Nephron progenitor cell (in vitro differentiated cells): ENCODE measurements at places on chromosomes 6 and 20.
A peak's percentile ranks its signal among the peaks of the same experiment; 100 is the strongest.

DNA sequence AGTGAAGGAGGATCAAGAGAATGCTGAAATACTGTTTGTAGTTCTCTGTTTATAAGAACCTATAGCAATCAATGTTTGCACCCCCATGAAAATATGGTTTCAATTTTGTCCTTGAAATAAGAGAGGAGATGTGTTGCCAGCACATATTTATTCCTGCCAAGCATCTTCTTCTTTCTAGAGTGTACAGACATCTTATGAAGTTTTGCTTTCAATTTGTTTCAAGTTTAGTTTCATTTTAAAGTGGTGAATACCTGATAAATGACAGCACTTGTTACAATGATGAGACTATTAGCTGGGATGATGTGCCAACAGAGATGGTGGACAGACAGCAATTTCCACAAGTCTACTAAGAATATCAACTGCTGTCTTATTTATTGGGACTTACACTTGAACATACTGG is 39.2 kb upstream of the CENPW start:
- no peak for DNase-seq

DNA sequence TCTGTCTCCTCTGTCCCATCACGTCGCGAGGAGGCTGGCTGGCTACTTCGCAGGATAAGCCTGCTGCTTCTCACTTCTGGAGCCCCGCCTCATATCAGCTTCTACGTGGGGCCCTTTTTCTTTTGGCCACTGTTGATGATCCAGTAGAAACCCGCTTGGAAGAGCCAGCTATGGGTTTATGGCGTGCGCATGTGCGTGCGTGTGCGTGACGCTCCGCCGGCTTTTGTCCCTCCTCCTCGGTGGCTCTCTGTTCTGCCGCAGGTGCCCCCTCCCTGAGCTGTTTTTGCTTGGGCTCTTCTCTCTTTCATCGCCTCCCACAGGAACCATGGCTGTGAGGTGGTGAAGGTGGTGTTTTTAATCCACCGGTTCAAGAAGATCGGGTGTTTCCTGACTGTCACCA is 26.5 kb downstream of the EFCAB8 start:
- no peak for DNase-seq

GRCh38 chr20:59006167-59006863 is 739 bp downstream of the CTSZ start:
- DNase-seq, result no peak

DNA sequence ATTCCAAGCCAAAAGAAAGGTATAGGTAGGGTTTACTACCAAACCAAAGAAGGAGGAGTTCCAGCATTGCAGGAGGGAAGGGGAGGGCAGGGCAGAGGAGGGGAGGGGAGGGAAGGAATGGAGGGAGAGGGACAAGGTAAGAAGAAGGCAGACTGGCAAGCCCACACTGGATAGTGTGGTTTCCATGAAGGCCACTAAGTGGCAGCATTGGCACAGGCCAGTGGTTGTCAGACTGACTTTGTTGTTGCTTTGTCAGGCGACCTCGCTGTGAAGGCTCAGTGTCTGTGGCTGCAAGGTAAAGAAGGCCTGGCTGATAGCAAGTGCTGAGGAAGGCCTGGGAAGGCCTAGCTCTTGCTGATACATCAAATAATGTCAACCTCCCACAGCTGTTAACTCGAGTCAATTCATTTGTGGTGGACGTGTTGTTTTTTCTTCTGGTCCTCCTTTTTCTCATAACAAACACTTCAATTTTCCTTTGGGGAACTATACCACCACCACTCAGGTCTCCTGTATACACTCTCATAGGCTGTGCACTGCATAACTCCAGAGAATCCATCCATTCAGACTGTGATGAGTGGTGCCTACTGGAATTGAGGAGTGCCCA is 7.7 kb upstream of the ZNF334 start:
- DNase-seq, result peak; percentile 42

- DNase-seq, result no peak
Measured at GRCh38 chr20:62739581-62740285, 31.1 kb downstream of the NTSR1 start.

DNA sequence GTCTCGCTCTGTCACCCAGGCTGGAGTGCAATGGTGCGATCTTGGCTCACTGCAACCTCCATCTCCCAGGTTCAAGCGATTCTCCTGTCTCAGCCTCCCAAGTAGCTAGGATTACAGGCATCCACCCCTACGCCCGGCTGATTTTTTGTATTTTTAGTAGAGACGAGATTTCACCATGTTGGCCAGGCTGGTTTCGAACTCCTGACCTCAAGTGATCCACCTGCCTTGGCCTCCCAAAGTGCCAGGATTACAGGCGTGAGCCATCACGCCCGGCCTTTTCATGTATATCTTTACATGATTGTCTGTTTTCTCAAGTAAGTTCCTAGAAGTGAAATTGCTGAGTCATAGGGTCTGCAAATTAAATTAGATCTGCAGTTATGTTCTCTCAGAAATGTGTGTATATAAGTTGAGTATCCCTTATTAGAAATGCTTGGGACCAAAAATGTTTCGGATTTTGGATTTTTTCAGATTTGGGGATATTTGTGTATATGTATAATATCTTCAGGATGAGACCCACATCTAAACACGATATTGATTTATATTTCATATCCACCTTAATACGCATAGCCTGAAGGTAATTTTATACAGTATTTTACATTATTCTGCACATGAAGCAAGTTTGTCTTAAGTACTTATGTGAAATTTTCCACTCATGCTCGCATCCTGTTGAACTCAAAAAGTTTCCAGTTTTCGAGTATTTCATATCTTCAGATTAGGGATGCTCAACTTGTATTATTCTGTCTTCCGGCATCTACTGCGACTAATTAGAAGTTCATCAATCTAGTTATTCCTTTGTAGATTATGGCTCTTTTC is 40.4 kb downstream of the TAB2 start:
- DNase-seq, result no peak

DNA sequence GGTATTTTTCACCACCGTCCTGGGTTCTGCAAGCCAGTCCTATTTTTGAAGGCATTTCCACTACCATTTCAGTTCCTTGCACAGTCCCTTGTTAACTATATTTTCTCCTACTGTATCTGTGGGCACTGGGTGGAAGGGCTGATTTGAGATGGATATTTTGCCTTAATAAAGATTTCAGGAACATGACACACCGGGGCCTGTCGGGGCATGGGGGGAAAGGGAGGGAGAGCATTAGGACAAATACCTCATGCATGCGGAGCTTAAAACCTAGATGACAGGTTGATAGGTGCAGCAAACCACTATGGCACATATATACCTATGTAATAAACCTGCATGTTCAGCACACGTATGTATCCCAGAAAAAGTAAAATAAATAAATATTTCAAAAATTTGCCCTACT is 22.4 kb downstream of the STK38 start:
- DNase-seq, result no peak

GRCh38 chr6:168216751-168217191 is 102.8 kb downstream of the DACT2 start:
- DNase-seq, result no peak

- DNase-seq, result no peak
Measured at GRCh38 chr6:87919416-87919815, 128.2 kb upstream of the SPACA1 start.

DNA sequence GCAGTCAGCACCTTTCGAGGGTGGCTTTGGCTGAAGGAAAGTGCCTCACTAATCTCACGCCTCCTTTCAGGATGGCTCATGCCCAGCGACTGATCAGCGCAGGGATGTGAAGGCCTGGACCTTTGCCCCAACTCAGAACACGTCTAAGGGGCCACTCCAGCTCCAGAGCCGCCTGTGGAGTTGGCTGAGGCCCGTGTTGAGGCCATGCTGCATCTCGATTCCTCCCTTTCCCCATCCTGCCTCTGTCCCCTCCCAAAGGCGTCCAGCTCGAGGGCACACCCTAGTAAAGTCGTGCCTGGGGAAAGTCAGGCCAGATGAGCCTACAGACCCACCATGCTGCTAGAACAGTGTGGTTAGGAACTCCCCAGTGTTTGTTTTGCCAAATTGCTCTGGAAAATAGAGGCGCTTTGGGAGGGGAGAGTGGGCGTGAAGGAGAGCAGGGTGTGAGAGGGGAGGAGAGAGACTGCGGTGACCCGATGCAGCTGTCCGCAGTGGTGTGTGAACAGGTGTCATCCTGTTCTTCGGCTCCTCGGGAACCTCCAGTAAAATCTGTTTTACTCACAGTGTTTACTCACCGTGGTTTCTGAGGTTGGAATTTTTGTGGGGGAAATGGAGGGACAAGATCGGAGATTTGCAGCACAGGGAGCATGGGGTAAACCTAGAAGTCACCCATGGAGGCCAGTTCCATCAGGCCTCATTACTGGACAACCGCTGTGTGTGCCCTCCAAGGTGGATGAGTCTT is 85.0 kb upstream of the PMEPA1 start:
- DNase-seq, result no peak

DNA sequence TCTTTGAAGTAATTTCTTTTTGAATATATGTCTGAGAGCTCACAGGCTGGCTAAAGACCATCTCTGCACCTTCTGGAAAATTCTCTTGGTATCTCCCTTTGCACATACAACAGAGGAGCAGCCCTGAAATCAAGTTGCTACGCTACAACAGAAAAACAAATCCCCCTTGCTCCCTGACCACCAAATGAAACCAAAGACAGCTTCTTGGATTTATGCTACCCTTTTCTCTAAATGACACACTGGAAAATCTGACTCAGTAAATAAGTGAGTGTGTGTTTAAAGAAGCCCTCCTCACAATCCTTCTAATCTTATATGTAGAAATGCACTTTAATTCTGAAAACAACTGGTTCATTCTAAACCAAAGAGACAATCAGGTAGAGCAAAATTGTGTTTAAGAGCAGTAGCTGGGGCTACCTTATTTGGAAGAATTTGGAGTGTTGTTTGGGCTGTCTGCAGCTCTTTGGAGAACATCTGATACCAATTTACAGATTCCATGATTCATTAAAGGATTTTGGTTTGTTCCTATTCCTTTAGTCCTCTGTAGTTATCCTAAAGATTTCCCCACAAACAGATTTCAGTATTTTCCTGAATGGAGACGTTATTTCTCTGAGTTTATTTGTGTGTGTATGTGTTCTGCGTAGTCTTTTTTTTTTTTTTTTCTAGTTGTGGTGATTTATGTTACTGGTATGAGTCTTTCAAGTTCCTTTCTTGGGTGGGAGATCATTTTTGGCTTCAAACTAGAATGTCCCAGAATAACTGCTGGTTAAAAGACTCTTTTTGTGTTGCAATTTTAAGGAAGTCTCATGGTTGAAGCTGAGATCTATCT is 36.4 kb upstream of the UTRN start:
- no peak for DNase-seq

DNA sequence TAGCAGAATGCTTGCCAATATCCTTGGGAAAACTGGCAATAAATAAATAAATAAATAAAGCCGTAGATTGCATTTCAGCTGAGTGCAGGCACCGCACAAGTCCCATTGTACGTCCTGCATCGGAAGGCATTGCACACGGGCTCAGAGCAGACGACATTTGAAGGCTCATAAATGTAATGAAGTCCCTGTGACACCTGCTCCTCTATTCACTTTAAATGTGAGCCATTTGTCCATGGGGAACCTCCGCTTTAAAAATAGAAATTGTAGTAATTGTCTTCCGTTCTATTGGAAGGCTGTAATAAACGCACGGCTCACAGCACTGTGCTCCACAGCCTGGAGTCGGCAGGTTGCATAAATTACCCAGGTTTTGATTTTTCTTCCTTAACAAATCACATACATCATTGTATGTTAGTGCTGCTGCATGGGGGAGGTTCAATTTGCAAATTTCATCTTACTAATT is 32.6 kb downstream of the MYT1 start:
- DNase-seq, result no peak

GRCh38 chr6:154127657-154128056 is 88.6 kb downstream of the OPRM1 start:
- DNase-seq, result no peak

DNA sequence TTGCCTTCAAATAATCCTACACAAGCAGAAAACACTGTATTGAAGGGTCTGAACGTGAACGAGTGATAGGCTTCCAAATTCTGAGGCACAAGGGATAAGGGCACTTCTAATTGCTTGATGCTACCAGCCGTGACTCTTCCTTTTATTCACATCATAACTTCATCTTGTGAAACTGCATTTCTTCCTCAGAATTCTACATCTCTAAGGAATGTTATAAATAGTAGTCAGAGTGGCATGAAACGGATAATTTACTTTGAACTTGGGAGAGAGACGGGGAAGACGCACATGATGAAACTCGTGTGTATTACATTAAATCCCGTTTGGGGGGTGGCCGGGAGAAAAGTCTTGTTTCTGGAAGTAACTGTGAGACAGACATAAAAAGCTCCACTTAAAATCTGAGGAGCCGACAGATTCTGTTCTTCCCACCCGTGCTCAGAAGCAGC is 754 bp downstream of the HDDC2 start:
- no peak for DNase-seq

- no peak for DNase-seq
Measured at GRCh38 chr20:19292254-19292653, 79.8 kb downstream of the SLC24A3 start.

DNA sequence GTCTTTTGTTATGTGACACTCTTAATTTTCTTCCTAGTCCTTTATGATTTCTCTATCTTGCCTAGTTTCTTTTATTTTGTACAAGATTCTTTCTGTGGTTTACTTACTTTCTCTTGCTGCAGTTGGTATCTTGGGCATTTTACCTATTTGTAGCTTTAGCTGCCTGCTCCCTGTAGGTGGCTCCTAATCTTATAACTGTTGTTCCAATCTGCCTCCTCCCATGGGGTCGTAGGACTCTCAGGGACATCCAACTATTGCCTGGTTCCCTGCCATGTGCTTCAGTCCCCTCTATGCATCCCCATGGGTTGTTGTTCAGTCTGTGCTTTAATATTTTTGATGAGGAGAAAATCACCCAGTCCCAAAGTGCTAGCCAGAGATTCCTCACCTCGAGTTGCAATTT is 31.4 kb downstream of the RIN2 start:
- no peak for DNase-seq

DNA sequence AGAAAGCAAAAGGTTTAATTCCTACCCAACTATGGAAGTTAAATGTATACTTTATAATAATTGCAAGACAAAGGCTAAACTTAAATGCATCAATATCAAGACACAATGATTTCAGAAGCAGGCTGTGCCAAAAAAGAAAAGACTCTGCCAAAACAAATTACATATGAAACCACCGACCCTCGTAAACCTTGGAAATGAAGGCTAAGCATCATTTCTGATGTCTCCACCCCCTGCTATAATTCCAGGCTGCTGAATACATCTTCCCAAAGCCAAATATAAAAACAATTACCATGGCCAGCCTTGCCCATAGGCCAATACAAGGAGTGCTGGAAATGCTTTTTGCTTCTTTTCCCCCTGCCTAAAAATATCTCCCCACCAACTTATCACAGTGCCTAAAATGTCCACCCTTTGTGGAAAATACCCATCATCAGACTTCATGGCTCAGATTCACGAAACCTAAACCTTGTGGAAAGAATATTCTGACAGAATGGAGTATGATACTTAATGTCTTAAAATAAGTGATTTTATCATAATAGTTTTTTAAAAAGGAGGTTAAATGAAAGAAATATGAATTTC is 37.4 kb downstream of the RCAN2 start:
- no peak for DNase-seq

- DNase-seq, result no peak
Measured at GRCh38 chr20:62650551-62651284, 8.4 kb downstream of the SLCO4A1 start.

- DNase-seq, result no peak
Measured at GRCh38 chr6:89361171-89361570, 8.6 kb upstream of the UBE2J1 start.
